ENCODE measurements at places on chromosomes 12 and 14. TPM values are rescaled to one million over a fixed set of nuclear protein-coding genes. Genes with fewer than 3 reads are reported as not detected.

Gene IRAK3
- 9.5 TPM for total RNA-seq

Gene A2M
- 24.3 TPM for total RNA-seq

Gene KRT72
- not detected for total RNA-seq

Gene TAS2R7
- not detected for total RNA-seq

Gene TOMM20L
- not detected for total RNA-seq

GRCh38 chr12:26701604-26702215, 131.3 kb downstream of the ITPR2 start:
- DNase-seq = peak; percentile 68

DNA sequence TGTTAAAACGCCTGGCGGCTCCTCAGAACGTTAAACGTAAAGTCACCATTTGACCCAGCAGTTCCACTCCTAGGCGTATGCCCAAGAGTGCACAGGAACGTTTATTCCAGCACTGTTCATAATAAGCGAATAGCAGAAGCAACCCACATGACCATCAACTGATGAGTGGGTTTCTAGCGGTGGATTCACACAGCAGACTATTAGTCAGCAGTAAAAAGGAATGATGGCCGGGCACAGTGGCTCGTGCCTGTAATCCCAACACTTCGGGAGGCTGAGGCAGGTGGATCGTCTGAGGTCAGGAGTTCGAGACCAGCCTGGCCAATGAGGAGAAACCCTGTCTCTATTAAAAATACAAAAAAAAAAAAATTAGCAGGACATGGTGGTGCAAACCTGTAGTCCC, 22.4 kb upstream of the FBRSL1 start:
- no peak for DNase-seq

DNA sequence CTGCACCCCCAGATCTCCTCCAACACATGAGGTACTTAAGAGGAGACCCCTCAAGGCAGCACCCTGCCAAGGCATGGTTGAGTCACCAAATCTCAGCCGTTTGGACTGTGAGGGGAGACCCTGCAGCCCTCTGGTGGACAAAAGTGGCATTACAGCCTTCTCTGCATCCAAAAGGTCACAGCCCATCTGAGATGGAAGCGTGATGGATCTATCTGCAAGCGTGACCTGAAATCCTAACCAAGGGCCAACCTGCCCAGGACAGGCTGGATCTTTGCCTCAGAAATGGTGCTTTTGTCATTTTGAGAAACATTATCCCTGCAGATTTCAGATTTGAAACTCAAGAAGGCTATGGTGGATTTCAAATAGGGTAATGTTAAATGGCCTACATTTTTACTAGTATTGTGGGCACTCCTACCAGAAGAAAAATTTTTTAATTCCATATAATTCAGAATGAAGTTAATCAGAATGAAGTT, 23.7 kb upstream of the DHRS4 start:
- peak; percentile 30 for DNase-seq

DNA sequence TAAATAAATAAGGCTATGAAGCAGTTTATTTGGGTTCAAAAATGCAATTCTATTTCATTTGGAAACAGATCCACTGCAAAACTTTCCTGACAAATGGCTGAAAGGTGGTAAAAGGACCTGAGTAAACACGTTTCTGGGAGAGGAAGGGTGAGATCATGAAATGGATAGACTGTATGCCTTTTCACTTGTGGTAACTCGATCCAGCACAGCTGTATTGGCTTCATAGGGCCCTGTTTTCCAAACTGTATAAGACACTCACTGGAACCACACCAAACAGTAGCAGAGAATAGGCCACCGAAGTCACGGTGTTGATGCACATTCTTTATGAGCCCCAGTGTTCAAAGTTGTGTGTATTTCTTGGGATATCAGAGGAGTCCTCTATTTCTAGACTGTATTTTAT, 325.2 kb upstream of the DIO2 start:
- DNase-seq = no peak
